ENCODE measurements at places on chromosomes 13 and 19.
A peak's percentile ranks its signal among the peaks of the same experiment; 100 is the strongest.

DNA sequence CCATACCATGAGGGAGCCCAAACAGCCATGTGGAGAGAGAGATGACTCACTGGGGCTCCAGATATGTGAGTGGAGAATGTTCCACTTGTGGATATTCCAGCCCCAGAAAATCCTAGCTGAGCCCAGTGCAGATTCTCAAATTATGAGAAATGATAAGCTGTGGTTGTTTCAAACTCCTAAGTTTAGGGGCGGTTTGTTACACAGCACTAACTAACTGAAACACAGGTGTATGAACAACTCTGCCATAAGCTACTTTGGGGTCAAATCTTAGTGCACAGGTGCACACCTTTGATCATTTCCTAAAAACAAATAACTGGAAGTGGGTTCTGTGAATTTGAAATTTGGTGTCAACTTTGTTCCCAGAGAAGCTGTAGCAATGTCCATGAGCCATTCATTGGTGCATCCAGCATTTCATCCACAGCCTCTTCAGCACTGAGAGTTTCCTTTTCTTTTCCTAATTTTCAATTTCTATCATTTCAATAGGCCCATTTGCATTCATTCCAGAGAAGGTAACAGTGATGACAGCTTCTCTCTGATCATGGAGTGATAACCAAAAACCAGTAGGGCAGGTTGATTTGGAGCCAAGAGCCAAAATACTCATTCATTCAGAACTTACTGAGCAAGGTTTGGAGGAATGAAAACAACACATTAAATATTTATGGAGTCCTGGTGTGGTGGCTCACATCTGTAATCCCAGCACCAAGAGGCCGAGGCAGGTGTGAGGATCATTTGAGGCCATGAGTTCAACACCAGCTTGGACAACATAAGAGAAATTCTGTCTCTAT is 8.8 kb upstream of the CLPP start:
- DNase-seq, result no peak

DNA sequence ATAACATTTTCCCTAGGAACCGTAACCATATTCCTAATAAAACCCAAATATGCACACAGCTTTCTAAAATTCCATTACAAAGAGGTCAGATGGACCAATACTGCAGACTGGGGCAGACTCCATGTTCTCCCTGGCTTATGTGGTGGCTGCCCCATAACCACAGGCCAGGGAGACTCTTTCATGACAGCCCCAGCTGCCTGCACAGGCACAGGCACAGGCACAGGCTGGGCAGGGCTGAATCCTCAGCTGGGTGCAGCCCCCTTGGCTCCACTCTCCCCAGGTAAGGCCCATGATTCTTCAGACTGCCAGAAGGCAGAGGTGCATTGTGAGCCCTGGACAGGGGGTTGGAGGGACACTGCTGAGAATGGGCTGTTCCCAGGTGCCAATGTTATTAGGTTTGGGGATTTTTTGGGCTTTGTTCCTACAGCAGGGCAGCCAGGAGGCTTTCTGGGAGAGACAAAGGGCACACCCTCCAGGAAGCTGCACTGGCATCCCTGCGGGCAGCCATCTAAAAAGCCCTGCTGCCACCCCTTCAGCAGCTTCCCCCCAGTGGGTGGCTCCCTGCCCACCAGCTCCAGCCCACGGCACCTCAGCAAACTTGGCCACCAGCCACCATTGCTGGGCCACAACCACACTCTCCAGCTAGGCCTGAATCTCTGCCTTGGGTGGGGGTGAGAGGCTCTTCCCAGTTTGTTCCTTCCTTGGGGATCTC is 20.0 kb downstream of the DOCK9 start:
- no peak for DNase-seq

- no peak for DNase-seq
Measured at GRCh38 chr13:43963726-43964125, 84.0 kb downstream of the LACC1 start.

- no peak for DNase-seq
Measured at GRCh38 chr13:98768522-98768921, 16.1 kb upstream of the SLC15A1 start.

GRCh38 chr19:47511681-47512080 is 3.2 kb downstream of the NAPA start:
- DNase-seq, result no peak

DNA sequence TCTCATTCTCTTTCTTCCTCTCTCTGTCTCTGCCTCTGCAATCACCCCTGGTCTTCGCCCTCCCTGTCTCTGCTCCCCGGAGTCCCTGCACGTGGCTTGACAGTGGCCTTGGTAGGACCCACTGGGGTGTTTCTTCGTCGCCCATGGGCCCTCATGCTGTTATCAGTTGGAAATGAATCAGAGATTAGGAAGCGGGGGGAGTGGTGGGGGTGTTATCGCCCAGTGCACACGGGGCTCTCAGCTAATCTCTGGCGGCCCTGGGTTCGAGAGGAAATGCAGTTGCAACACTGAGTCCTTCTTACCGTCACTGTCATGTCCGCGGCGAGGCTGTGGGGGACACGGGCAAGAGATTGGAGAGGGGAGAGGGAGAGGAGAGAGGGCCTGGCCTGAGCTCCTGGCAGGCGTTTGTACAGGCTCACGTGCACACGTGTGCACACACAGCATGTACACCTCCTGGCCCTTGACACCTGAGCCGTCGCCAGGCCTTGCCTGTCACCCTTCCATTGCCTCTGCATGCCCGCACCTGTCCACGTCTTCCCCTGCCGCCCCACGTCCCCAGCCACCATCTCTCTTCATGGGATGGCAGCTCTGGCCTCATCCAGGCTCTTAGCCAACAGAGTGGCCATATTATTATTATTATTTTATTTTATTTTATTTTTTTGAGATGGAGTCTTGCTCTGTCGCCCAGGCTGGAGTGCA is 37.8 kb upstream of the SLC7A10 start:
- no peak for DNase-seq

DNA sequence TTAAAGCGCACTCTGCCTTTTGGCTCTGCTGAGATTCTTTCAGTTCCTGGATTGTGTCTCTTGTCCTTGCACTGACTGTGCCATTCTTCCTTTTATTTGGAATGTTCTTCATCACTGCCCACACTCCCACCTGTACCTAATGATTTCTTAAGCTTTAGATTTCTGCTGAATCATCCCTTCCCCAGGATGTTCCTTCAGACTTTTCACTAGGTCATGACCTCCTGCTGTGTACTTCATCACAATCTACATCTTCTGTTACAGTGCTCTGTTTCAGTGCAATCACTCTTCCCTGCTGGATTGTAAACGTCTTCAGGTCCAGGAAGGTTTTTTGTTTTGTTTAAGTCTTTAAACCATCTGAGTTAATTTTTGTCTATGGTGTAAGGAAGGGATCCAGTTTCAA is 281.0 kb downstream of the ATP8A2 start:
- DNase-seq, result no peak

DNA sequence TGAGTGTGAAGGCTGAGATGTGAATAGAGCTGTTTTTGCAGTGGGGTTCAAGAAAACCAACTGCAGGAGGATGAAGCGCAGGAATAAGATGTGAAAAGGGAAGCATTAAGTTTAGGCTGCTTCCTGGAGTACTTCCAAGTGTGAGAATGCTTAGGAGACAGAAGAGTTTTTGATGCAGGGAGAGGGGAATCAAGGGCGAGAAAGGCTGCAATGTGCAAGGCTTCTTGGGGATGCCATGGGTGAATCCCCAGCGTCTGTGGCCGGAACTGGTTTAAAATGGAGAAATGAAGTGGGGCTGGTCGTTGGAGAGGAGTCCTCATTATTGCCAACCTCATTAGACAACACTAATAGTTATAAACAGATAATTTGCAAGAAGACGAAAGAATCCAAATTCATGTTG is 764.9 kb downstream of the LIG4 start:
- DNase-seq, result no peak

DNA sequence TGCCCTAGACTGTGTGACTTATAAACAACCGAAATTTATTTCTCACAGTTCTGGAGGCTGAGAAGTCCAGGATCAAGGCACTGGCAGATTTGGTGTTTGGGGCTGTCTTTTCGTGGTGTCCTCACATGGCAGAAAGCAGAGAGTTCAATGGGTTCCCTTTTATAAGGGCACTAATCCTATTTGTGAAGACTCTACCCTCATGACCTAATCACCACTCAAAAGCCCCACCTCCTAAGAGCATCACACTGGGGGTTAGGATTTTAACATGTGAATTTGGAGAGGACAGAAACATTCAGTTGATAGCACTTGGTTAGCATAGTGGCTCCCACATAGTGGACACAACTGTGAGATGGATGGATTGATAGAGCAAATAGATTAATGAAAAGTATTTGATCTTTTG is 21.5 kb upstream of the GPR18 start:
- no peak for DNase-seq

- no peak for DNase-seq
Measured at GRCh38 chr19:39131255-39131755, 5.7 kb downstream of the PAK4 start.

- DNase-seq, result no peak
Measured at GRCh38 chr13:62747152-62747551, 1331.5 kb upstream of the PCDH20 start.

- no peak for DNase-seq
Measured at GRCh38 chr13:27148900-27149299, 22.7 kb downstream of the USP12 start.

DNA sequence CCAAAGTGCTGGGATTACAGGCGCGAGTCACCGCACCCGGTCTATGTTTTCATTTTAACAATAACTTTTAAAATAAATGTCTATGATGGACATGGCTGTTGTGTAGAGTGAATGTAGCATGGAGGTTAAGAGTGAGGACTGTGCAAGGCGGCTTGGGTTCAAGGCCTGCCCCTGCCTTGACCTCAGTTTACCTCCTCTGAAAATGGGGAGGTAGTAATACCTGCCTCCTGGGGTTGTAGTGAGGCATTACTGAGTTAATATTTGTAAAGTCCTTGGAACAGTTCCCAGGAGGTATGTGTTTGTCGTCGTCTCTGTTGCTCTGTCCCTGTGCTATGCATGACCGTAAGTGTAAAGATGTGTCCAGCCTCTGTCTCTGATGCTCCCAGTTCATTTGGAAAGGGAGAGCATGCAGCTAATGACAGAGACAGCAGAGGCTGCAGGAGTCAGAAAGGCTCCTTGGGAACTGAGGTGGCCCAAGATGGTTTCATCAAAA is 9.4 kb downstream of the GARRE1 start:
- no peak for DNase-seq

DNA sequence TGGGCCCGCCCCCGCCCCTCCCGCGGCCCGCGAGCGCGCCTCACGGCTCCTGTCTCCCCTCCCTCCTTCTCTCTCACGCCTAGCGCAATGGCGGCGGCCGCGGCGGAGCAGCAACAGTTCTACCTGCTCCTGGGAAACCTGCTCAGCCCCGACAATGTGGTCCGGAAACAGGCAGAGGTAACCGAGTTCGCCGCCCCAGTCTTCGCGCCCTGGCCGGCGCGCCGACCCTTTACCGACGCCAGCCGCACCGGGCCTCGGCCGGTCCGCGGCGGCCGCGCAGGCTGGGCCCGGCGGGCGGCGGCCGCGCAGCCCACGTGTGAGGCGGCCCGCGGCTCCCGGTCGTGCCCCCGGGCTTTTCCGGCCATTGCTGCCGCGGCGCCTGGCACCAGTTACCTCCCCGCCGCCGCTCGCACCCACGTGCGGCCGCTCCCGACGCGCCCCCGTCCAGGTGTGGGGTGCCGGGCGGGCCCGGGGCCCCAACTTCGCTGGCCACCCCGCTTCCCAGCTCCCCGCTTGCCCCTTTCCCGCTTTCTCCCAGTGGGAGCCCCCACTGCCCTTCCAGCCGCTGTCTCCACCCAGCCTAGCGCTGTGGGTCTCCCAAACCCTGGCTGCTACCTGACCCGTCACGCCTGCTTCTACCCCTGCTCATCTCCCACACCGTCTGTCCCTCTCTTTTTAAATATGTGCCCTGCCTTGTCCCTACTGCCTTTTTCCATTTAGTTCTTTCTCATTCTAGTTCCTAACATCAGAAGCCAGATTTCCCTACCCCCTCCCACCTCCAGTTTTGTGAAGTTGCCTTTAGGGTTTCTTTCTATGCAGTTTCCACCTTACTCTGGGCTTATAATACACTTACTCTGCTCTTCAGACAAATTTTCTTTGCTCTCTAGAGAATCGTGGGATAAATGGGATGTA is 23.4 kb downstream of the IPO5 start:
- no peak for DNase-seq

GRCh38 chr19:46481947-46482346 is 10.6 kb upstream of the PNMA8A start:
- DNase-seq, result no peak

DNA sequence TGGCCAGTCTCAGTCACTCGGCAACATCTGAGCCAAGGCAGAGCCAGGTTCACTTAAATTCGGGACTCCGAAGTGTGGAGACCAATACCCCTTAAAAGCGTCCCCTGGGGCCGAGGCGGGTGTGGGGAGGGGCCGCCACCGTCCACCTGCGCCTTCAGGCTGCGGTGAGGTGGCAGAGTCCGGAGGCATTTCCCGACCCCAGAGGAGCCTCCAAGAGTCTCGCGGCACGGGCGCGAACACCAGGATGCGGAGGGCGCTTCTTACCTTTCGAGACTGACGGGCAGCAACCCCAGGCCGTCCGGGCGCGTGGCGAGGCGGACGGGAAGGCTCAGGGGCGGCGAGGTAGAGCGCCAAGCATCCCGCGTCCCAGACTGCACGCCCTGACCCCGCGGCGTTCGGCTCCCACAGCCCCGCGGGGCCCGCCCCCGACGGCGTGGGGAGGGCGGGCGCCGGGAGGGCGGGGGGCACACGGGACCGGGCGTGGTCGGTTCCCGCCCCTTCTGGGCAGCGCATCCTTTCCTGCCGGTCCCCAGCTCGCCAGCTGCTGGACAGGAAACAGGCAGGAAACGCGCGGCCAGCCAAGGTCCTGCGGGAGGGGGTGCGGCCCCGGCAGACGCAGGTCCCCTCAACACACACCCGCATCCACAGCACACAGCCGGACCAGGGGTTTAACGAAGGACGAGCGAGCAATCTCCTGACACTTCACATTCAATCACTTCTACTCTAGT is at the start of gene THSD1:
Gene THSD1 (minus strand): TSS at position 406 of the 728 bp plus-strand sequence. CDS start 3,572 bp downstream, outside the sequence.
- DNase-seq, result peak; percentile 3

DNA sequence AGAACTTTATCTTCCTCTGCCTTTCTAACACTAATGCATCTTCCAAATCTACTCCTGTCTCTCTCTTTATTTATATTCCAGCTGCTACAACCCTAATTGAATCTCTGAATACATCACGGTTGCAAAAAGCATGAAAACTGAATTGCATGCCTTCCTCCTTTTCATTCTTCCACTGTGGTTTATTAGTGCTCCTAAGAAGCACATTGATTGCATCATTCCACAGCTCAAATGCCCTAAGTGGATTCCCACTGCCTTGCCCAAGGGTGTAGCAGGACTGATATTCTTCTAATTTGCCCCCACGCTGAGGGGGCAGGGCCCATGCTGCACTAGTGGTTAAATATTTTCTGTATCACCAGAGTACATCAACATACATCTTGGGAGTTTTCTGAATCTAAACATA is 640.8 kb downstream of the EFNB2 start:
- DNase-seq, result no peak

DNA sequence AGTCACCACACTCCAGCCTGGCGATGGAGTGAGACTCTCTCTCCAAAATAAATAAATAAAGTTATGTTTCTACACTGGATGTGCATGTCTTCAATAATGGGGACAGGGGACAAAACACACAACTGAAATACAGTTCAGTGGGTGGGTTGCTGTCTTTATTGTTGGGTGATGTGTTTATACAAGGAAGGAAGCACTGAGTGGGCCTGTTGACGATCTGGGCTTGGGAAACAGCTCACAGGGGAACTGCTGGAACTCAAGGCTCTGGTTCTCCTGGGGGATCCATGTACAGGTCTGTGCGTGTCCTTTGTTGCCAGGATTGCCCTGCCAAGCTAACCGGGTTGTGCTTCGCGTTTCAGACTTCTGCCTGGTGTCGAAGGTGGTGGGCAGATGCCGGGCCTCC is 18.9 kb downstream of the SPINT2 start:
- DNase-seq, result no peak
